CD4-positive, alpha-beta T cell treated with Interleukin-6 at 100 ng/mL for 8 hours (primary cell): ENCODE measurements at places on chromosomes 4 and X.

DNA sequence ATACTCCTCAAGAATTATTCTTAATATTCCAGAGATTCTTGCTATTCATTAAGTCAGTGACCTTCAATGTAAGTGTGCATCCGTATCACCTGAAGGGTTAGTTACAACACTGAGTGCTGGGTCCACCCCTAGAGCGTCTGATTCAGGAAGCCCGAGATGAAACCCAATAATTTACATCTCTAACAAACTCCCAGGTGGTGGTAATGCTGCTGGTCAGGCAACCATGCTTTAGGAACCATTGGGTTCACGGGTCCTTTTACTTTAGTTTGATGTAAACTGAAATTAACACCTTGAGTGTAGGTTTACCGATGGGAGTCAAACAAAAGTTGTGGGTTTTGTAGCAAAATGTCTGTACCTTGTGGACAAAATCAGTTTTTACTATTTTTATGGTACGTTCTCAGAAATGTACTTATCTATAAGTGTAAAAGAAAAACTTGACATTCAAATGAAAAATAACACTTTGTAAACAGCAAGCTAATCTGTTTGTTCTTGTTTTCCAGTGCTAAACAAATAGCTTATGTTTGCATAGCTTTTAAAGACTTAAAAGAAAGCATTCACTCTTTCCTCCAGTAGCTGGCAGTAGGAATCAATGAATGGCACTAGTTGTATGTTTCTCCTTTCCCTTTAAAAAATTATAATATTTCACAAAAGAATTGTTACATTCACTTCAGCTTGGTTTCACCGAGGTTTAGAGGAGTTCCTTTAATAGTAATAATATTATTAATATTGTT lies 32.7 kb downstream of the ACE2 start:
- DNase-seq: no peak

DNA sequence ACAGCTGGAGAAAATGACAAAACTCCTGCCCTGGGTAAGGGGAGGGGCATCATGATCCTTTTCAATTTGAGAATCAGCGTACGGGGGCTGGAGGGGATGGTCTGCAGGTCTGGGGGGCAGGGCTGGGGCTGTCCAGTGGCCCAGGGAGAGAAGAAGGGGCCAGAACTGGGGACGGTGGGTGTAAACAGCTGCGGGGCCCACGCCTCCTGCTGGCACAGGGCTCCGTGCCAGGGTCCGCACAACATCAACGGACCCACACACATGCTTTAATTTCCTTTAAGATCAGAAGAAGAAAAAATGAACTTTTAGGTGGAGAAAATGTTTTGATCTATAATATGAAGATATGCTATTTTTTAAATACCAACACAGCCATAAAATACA lies 52.1 kb downstream of the PSAPL1 start:
- no peak for DNase-seq

- DNase-seq: no peak
Observed at GRCh38 chr4:1018147-1019020, 7.0 kb downstream of the FGFRL1 start.

DNA sequence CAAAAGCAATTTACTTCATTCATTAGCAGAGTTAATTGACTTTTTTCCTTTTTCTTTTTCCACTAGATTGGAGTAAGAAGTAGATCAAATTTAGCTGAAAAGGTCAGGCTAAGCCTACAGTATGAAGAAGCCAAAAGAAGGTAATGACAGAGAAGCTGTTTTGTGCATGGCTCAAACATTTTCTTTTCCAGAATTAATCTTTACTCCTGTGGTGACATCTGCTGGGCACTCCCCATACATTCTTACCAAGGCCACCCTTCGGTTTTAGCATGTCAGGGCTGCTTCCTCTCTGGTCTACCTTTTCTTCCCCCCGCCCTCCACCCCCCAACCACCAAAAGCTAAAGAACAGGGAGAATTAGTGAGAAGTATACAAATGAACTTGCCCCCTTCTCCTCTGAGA lies 70.2 kb downstream of the CLDN22 start:
- DNase-seq: no peak

DNA sequence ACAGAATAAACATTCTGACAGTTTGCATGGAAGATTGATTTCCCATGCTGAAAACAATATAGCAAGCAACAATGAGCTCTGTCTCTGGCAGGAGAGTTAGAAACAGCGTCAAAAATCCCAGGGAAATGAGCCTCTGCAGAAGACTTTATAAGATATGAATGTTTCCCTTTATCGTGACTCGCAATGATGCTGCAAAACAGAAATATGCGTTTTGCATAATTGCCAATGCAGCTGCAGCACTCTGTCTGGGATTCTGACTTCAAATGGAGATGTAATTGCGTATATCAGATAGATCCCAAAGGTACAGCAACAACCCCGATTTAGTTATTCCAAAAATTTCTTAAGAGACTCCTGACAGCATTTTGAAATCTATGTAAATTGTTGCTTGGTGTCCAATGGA lies 702.4 kb upstream of the EPHA5 start:
- no peak for DNase-seq

DNA sequence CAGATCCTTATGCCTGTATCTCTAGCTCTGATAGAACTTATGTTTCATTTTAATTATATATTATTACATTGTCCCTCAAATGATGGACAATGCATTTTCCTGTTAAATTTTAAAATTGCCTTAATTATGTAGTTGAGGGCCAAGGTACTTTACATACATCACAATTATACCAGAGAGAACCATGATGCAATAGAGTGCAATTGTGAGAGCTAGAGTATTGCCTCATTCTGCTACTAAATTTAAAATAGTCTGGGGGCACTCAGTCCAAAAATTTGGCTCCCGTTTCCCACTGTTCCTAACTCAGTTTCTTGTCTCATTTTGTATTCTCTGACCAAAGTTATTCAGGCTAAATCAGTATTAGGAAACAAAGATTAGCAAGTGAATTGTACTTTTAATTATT lies 378.5 kb upstream of the ZFP42 start:
- no peak for DNase-seq

DNA sequence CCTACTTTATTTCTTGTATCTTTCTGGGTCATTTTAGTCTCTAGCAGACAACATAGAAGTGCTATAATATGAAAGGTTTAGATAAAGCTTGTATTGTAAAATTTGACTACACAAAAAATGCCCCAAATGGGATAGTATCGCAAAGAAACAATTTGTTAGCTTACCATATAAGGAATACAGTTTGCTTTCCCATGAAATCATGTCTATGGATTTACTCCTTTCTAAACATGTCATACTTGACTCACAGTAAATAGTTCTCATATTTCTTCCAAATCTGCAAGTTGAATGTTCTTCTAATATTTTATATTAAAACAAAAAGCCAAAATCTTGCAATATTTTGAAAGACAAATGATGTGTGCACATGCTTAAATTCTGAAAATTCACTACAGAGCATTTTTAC lies 103.9 kb downstream of the PPA2 start:
- no peak for DNase-seq

- no peak for DNase-seq
Observed at GRCh38 chr4:1626151-1626550, 58.0 kb downstream of the FAM53A start.

DNA sequence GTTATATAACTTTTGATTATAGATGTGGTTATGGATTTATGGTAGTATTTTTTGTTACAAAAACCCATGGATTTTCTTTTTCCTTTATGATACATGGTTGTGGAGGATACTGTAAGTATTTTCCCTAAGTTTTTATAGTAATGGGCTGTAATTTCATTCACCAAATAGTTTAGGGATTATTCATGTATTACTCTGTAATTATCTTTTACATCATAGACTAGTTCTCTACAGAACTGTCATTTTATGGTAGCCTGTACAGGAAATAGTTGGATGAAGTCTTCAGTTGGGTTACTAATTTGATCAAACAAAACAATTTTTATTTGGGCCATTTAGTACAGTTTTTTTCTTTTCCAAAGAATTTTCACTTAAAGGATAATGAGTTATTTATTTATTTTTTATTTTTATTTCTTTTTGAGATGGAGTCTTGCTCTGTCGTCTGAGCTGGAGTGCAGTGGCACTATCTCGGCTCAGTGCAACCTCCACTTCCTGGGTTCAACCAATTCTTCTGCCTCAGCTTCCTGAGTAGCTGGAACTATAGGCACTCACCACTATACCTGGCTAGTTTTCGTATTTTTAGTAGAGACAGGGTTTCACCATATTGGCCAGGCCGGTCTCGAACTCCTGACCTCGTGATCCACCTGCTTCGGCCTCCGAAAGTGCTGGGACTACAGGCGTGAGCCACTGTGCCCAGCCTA lies 42.1 kb downstream of the RBPJ start:
- no peak for DNase-seq

DNA sequence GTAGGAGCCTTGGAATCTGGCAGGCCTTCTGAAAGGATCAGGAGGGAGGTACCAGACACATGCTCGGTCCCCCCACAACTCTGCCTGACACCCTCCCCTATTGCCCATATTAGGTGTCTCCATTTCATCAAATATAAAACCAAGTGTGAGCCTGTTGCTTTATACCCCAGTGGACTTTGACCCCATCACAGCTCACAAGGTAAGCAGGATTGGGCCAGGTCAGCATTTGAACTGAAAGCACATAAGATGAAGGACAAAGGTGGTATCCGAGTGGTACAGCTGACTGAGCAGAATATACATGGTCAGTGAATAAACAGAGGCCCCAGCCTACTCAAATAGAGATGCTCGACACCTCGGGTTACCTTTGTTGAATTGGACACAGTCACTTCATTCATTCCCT lies 20.0 kb downstream of the SLC25A43 start:
- no peak for DNase-seq

DNA sequence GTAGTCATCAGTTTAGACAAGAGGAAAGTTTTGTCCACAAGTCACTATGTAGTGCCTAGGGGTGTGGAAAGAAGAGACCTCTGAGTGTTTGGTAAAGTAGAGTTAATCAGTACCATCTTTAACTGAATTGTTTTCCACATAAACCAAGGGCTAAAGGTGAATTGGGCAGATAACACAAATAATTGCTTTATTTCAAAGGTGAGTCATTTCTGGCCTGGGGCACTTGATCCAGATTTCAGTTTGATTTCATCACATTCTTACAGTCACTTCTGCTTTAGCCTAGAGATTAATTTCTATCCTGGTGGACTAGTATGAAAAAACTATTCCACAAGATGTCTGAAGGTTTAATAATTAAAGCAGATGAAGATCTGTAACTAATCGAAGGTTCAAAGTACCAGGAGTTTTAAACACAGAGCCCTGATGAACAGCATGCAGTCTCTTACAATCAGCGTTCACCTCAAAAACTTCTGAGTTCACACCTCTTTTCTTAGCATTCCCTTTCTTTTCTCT lies 74.5 kb upstream of the BOD1L1 start:
- DNase-seq: no peak

GRCh38 chrX:46737462-46737861 lies 21.5 kb downstream of the SLC9A7 start:
- no peak for DNase-seq

DNA sequence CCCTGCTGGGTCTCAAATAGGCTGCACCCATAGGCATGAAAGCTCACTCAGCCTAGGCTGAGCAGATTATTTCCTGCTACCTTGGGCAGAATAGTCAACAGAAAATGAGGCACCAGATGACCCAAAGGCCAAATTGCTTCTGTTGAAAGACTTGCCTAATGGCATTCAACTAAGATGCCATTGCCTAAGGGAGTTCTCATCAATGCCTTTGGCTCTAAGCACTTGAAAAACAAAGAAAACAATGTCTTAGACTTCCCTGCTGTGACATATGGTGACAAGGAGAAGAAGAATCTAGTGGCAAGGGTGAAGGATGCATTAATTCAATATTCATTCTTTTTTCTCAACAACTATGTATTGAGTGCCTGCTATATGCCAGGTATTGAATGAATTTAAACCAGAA lies 25.7 kb upstream of the PCDH19 start:
- no peak for DNase-seq

DNA sequence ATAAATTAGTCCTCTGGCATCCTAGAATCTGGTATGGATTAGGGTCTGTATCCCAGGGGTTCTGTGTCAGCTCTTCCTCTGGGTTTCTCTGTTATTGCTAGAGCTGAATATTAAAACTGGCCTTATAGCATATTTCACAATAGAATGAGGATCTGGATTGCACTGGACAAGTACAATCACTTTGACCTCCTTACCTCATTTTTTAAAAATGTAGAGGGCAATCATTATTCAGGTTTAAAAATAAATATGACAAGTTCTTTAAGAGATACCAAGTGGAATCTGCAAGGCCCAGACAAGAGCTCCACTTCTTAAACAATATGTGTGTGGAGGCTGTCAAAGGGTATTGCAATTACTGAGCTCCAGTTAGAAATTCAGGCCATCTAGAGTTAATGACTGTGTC lies 1.4 kb downstream of the PALLD start:
- DNase-seq: no peak

GRCh38 chr4:2617955-2618354 lies 81.5 kb downstream of the FAM193A start:
- no peak for DNase-seq

DNA sequence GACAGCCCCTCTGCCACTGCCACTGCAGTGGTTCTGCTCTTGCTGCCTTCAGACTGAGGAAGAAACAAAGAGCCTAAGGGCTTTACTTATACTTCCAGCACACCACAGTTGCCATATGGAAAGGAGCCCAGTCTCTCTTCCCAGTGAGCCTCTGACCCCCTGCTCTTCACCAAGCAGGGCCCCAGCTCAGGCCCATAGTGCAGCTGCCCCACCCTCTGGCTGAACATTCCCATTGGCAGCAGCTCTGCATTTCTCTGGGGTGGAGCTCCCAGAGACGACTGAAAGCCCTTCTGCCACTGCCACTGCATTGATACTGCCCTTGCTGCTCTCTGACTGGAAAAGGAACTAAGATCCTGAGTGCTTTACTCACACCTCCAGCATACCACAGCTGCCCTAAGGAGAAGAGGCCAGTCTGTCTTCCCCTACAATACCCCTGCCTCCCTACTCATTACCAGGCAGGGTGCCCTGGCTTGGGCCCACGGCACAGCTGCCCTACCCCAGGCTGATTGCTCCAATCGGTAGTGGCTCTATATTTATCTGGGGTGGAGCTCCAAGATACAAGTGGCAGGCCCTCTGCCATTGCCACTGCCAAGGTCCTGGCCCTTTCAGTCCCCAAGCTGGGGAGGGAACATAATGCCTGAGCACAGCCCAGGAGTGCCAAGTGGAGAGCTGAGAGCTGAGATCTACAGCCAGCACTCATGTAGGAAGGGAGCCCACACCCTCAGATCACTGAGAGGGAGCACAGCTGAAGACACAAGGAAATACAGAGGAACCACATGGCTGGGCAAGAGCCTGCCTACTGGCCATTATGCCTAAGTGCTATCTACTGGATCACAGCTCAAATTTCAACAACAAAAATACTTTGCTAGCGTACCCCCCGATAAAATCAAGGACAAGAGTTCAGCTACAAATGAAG lies 36.0 kb downstream of the AWAT2 start:
- DNase-seq: no peak

GRCh38 chrX:150548684-150549083 lies 19.7 kb upstream of the MTM1 start:
- DNase-seq: no peak

- DNase-seq: no peak
Observed at GRCh38 chr4:94256144-94256783, 48.6 kb downstream of the SMARCAD1 start.
